CD4-positive, alpha-beta memory T cell (primary cell): ENCODE measurements at places on chromosomes 2 and 18. TPM values are rescaled to one million over a fixed set of nuclear protein-coding genes. Genes with fewer than 3 reads are reported as not detected.

Gene ZSCAN30
- total RNA-seq, result 18.4 TPM

DNA sequence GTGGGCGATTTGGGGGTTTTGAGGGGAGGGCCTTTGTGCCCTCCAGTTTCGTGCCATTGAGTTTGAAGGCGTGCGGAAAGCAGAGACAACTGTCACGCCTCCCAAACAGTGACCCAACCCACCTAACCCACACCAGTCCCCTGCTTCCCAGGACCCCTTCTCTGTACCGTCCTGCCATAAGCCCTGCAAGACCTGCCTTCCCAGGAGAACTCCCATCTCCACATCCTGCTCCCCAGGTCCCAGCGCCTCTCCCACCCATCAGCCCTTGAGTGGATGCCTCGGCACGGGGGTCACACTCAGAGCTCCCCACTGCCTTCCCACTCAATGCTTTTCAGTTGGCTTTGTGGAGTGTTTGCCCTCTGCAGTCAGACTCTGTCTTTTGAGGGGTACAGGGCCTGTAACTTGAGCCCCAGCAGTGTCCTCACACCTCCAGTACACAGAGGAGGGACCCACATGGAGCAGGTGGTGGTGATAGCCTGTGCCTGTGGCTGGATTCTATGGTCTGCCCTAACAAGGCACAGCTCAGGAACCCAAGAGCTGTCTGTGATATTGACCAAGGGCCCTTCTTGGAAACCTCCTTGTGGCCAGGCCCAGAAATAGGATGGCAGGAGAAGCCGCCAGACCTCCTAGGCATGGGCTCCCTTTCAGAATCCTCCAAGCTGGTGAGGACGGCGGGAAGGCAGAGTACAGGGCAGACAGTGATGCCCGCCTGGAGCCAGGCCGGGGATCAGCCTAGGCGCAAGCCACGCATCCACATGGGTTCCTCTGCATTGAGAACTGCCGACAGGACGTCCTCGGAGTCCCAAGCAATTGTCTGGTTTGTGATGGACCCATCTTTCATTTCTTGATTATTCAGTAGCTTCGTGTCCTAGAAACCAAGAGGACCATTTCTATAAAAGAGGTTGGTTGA lies 44.4 kb upstream of the SMAD7 start:
- no peak for DNase-seq

DNA sequence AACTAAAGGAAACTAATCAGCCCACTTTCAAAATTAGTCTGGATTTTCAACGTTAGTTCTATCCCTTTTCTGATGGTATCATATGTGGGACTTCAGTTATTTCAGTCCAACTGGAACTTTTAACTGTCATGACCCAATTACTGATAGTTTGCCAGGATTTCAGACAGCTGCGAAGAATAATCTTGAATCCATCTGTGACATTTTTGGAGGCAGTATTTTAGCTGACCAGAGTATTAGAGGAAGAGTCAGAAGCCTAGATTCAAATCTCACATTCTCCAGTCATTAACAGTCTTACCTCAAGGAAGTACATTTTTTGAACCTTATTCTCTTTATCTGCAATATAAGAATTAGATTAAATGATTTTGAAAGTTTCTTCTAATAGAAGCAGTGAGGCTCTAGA lies 81.3 kb downstream of the PTRHD1 start:
- no peak for DNase-seq

- DNase-seq, result no peak
These were observed 171.5 kb downstream of the EVA1A start for GRCh38 chr2:75389271-75389670.

DNA sequence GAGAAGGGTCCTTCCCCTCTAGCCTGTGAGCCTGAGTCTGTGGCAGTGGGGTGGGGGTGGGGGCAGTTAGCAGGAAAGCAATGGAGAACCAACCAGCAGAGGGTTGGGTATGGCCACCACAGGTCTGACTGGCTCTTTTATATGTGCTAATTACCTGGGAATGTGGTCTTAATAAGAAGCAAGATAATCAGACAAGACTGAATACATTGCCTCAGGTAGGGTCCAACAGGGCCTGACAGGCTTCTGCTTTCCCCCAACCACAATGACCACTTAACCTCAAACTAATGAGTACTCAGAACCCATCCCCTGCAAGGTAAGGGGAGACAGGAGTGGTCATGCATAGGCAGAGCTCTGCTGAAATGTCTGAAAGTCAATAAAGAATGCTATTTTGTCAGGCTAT lies 39.2 kb upstream of the GALNT1 start:
- DNase-seq, result no peak
